ENCODE measurements at places on chromosomes 6 and 20. TPM values are rescaled to one million over a fixed set of nuclear protein-coding genes. Genes with fewer than 3 reads are reported as not detected.

The BHLHE23 gene
- total RNA-seq: 0.49 TPM

GRCh38 chr6:10205120-10205519 lies 209.8 kb downstream of the TFAP2A start:
- DNase-seq: no peak

The ADA gene
- 21.1 TPM for total RNA-seq

DNA sequence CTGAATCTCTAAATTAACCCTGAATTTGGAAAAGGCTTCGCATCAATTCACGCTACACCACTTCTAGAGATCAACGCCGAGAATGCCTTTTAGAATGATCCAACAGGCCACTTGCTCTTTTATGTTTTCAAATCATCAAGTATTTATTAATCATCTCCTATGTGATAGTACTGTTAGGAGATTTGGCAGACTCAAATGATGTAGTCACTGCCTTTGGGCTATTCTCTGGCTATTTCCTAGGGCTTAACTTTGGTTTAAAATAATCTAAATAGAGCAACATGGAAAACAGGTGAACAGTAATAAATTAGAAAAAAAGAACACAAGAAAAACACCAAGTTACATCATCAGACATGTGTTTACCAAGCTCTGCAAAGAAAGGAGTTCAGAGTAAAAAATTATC lies 140.3 kb downstream of the TENT5A start:
- DNase-seq: no peak

DNA sequence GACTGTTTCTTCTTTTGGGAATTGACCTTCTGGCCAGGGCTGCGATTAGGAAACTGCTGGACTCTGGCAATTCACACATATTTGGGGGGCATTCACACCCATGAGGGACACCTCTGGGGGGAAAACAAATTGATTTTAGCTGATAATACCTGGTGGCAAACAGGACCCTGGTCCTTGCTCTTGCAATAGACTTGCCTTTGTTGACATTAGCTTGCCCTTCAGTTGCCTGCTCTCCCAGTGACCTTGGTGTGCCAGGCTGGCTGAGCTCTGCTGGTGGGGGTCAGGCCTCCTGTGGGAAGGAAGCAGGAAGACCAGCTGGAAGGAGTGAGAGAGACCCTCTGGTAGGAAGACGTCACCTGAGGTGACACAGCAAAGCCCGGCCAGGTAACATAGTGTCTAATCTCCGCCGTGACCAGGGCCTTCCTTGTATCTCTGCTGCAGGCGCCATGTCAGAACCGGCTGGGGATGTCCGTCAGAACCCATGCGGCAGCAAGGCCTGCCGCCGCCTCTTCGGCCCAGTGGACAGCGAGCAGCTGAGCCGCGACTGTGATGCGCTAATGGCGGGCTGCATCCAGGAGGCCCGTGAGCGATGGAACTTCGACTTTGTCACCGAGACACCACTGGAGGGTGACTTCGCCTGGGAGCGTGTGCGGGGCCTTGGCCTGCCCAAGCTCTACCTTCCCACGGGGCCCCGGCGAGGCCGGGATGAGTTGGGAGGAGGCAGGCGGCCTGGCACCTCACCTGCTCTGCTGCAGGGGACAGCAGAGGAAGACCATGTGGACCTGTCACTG lies 5.3 kb downstream of the CDKN1A start:
- DNase-seq: no peak

GRCh38 chr6:66321017-66321416 lies 614.0 kb upstream of the EYS start:
- DNase-seq: no peak

DNA sequence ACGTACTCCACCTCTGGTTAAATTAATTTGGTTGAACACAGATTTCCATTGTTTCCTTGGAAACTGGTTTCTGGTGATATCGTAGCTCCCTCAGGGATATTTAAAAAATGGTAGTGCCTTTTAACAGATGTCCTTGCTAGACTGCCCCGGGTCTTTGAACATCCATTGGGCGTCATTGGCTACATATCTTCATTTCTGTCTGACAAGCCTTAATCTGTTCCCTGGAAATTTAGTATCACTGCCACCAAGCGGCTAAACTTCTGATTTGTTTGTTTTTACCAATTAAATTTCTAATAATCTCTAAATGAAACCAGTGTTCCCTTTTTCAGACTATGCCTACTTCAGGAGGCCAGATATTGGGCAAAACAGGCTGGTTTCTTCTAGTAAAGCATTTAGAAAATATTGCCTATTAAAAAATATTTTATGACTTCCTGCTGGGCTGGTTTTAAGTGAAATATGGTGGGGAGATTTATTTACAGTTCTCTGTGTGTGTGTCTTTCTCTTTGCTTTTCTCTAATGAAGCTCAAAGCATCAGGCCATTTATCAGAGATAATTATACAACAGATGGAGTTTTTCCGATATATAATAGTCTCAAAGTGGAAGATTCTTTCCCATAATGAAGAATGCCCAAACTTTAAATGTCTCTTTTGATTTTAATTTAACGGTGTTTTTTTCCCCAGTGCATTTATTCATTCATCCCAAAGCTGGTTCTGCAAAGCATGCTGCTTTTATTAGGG lies 249.5 kb downstream of the ZFAND3 start:
- DNase-seq: no peak

- no peak for DNase-seq
Observed at GRCh38 chr6:8277769-8278168, 157.6 kb downstream of the SLC35B3 start.

DNA sequence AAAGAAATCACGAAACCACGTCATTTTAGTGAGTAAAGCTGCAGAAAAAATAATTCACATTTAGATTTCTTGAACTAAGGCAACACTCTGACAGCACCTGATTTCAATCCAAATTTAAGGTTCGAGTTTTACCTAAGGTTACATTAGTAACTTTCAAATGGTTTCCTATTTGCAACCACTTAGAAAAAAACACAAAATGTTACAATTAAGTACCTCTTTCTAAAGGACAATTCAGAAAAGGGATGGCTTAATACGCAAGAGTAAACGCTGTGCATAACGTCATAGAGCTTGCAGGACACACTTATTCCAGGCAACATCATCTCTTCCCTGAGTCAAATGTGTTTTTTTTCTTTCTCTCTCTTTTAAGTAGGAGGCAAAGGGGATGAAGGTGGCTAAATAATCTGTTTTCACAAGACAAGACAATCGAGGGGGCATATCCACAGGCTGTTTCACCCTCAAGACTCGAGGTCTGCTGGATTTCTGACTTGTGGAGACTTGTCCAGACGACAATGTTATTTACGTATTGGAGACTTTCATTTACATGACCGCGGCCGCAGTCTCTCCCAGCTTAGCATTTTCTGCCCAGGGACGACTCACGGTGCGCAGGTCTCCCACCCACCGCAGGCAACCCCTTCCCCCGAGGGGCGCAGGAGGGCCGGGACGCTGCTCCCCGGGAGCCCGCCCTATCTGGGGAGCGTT lies 86.0 kb downstream of the SESN1 start:
- DNase-seq: no peak

The SCRT2 gene
- total RNA-seq: not detected

DNA sequence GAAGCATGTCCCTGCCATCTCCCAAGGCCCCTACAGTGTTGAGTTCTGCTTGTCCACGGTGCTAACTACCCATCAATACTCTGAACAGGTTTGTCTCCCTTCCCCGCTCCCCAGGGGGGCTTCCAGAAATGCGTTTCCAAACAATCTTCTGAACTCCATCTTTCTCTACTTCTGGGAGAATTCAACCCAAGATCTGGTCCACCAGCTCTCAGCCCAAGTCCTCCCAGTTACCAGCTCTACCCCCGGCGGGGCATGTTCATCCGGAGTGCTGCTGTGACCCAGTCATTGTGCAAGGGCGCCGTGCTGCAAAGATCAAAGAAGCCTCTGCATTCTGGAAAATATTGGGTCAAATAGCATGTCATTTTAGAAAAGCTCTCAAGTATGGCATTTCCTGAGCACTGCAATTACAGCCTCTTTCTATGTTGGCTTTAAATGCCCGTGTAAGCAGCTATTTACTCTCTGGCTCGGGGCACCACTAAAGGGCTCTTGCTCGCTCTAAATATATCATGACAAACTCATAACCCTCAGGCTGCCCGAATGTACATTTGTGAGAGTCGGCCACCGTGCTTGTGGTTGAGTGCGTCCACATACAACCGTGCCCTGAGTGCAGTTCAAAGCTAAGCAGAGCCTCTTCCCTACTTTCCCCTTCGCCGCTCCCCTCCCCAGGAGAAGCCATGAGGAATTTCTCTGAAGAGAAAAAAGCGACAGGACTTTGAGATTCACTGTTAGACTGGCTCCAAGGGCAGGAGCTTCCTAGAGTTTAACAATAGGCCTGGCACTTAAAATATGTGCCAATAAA lies 71.6 kb downstream of the BANF2 start:
- peak; percentile 30 for DNase-seq

GRCh38 chr6:20775981-20776380 lies 241.7 kb downstream of the CDKAL1 start:
- no peak for DNase-seq

DNA sequence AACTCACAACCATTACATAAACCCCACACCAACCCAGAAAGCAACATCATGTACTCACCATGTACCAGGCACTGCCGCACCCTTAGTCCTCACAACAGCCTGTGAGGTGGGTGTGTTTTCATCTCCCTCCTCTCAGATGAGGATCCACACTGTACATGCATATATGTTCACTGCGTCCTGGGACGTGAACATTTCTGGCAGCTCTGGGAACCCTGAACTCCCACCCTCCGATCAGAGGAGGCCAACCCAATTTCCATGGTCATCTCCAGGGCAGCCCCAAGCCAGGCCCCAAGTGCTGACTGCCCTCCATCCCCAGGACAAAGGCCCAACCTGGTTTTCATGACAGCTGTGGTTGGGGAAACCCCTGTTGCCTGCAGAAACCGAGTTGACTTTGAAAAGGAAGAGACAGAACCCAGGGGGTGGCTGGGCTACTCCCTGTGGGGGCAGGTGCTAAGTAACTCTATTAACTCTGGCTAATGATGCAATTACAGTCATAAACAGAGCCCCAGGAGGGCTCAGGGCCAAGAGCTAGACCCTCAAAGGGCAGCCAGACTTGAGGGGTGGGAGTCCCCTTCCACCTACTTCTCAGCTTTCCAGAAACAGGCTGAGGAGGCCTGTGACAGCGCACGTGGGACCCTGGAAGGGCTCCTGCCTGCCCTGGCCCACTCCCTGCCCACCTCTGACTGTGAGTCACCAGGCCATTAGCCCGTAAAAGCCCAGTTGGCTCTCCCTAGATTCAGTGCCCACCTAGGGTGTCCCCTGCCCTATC lies 2.6 kb downstream of the TFEB start:
- DNase-seq: no peak

The NMBR gene
- not detected for total RNA-seq

- no peak for DNase-seq
Observed at GRCh38 chr6:1724124-1724523, 114.4 kb downstream of the FOXC1 start.

The PHIP gene
- total RNA-seq: 31.2 TPM

The MYCT1 gene
- total RNA-seq: not detected

DNA sequence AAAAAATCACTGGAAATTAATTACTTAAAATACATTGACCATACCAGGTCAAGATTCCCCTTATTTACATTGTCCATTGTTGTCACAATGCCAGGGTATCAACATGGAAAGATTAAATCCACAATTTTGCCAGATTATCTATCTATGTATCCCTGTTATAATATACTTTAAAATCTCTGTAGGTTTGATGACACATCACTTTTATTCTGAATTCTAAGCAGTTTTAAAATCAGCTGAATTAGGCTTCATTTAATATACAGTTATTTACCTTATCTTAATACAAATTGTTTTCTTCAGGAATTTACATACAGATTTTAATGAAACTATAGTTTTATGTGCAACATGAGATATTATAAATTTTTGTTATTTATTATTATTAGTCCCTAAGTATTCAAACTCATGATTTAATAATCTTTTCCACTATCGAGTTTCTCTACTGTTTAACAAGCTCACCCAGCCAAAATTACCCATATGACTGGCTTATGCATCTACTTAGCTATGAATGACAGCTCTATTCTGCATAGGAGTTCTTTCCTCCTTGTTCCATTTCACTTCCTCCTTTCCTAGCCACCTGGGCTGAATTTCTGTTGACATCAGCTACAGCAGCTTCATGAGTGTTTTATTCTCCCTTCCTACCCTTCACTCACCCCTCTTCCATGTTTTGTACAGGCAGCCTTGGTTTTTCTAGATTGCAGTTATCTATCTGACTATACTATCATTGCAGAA lies 654.2 kb upstream of the MAP3K7 start:
- no peak for DNase-seq

The HDGFL1 gene
- total RNA-seq: not detected

Measured in Caco-2 (cell line).